ENCODE measurements at places on chromosomes 7 and 10. TPM values are rescaled to one million over a fixed set of nuclear protein-coding genes. Genes with fewer than 3 reads are reported as not detected.

CRYGN gene
- not detected for total RNA-seq

RAMP3 gene
- total RNA-seq = not detected

HOXA1 gene
- total RNA-seq = 0.41 TPM

PPP1R3C gene
- total RNA-seq = not detected

ITPRID1 gene
- not detected for total RNA-seq

PNLIPRP3 gene
- not detected for total RNA-seq

CYP2C8 gene
- total RNA-seq = 0.30 TPM

SPDYE8 gene
- total RNA-seq = not detected

ADGRA1 gene
- total RNA-seq = not detected

NUTM2E gene
- not detected for total RNA-seq

SLC26A5 gene
- total RNA-seq = not detected

MMP21 gene
- 0.09 TPM for total RNA-seq
